Aorta (tissue), 5 donors: ENCODE measurements at places on chromosomes 1 and 21. TPM values are rescaled to one million over a fixed set of nuclear protein-coding genes. Genes with fewer than 3 reads are reported as not detected.

TRIM46 gene
- total RNA-seq: 1.6 TPM

DNA sequence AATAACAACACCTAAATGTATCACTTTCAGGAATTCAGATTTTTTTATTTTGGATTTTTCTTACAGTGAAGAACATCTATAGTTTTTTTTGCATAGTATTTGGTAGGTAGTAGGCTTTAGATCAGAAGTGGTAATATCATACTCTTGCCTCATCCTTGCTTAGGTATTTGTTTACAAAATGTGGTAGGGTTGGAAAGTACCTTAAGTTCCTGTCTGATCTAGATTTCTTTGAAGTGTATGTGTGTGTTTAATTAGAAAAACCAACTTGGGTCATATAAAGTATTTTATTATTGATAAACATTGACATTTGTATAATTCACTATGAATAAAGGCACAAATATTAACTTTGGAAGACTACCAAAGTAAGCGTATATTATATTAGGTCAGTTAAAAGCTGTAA lies 85.3 kb upstream of the GPR88 start:
- no peak for DNase-seq

DNA sequence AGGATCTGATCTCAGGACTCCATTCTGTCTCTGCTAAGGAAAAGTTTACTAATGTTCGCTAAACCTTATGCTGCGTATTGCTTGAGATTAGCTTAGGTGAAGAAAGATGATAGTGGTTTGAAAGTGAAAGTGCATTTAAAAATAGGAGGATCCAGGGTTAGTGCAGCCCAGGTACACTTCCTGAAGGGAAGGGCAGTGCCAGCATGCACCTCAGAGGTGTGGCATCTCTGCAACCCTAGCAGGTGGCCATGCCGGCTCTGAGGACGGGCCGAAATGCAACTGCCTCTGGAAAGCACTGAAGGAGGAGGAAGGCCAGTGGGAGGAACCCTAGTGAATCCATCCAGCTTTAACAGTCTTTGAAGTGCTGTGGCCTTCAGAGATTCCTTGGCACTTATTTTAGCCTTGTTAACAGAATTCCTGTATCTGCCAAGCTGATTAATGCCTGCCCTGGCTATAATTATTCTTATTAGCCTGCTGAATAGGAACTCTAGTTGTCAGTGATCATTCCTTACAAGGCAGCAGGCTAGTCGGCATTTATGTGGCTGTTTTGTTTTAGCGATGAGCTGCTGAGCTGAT lies 5.5 kb downstream of the PTGFRN start:
- no peak for DNase-seq

DBT gene
- total RNA-seq: 13.0 TPM

DNA sequence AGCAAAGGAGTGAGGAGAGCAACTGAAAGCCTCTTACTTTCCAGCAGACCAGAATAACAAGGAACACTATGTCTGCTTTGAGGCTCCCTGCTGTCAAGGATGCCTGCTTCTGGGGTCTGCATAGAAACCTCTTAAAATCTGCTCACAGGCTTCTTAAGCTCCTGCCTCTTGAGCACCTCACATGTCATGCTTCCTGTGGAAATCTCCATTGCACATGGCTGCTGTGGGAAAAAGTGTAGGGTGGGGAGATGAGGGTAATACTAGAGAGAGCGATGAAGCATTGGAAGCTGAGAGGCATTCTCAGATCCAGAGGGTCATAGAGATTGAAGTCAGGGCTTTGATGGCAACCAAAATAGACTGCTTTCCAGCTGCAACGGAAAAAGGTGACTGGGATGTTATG lies 6.2 kb upstream of the HLX start:
- no peak for DNase-seq

DNA sequence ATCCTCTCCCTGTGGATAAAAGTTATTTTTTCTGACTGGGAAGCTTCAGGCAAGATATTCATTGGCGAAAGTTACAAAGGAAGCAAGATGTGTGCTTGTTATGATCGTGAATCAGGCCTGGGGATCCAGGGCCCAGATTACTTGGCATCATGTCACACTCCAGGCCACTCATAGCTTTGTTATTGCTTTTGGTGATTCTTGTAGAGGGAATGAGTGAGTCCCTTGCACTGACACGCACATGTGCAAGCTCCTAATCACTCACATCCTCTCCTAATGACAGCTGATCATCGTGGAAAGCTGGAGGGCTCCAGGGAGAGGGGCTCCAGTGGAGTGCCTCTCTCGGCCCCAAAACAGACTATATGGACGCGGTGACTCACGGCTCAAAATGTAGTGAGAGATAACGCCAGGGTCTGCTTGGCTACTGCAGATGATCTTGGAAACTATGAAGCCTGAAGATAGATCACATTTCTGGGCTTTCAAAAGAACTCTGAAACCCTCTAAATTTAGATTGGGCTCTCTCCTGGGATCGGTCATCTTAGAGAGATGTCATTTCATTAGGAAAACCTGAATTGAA lies 481.1 kb upstream of the USP24 start:
- no peak for DNase-seq

DNA sequence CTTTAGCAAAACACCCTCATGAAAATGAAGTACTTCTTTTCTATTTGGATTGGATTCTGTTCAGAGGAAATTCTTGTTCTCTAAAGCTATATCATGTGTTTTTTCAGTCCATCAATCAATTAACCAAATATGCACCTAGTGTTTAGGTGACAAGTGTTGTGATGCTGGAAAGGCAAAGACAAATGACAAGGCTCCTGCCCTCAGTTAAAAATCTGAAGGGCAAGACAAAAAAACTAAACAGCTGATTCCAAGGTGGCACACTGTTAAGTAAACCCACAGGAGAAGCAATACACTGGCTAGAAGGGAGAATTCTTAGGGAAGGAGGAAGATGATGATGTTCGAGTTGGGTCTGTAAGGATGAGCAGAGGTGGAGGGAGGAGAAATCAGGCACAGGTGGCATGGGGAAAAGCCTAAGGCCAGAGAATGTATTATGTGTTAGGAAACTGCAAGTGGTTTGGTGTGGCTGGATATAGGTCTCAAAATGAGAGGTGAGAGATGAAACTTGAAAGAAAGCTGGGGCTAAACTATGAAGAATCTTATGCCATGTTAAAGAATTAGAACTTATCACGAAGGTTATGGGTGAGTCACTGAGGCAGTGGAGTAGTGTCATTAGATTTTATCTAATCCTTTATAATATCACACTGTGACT lies 51.8 kb upstream of the GFI1 start:
- DNase-seq: no peak

DNA sequence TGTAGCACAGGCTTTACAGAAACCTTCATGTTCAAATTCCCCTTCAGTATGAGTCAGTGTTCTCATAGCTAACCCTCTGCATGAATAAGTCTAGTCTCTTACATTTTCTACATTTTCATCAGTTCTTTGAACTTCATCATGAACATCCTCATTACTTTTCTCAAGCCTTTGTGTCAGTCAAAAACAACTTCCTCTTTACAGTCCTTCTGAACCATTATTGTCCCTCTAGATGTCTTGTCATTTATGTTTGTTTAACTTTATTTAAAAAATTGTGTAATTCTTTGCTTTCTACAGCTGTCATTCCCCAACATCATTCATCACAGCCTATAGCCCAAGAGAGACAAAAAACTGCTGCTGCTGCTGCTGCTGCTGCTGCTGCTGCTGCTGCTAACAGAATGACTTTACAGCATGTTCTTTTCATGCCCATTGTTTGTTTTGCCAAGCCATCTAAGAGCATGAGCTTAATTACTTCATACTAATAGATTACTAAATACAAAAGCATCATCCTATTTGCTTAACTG lies 133.1 kb downstream of the LRRC40 start:
- no peak for DNase-seq

- no peak for DNase-seq
These were observed 90.4 kb downstream of the INTS7 start for GRCh38 chr1:211944733-211945500.

- DNase-seq: no peak
These were observed 143.2 kb upstream of the C1orf105 start for GRCh38 chr1:172277275-172277674.

DNA sequence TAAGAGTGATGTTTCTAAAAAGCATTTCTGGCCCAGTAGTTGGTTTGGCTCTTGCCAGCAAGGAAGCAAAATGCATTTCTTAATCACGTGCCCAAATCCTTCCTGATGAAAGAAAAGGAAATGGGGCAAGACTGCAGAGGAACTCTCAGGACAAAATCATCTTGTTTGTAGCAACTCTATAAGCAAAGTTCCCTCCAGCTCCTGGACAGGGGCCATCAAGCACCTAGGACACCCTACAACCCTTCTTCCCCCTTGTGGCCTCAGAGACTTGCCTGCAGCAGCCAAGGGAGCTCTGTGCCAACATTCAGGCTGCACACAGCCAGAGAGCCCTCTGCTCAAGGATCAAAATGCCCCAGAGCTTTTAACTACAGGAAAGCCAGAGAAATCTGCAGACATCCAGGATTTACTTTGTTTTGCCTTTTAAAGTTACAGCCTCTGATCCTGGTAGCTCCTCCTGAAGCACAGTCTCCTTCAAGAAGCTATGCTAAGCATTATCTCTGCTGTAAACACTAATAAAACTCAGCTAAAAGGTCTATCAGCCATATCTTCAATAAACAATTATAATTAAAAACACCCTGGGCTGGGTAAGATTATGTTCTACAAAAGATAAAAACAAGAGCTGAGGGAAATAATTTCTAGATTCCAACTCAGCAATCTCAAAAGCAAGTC lies 105.0 kb downstream of the KIAA0319L start:
- DNase-seq: peak; percentile 68

GRCh38 chr21:31343030-31343510 lies 991 bp downstream of the TIAM1 start:
- no peak for DNase-seq

DNA sequence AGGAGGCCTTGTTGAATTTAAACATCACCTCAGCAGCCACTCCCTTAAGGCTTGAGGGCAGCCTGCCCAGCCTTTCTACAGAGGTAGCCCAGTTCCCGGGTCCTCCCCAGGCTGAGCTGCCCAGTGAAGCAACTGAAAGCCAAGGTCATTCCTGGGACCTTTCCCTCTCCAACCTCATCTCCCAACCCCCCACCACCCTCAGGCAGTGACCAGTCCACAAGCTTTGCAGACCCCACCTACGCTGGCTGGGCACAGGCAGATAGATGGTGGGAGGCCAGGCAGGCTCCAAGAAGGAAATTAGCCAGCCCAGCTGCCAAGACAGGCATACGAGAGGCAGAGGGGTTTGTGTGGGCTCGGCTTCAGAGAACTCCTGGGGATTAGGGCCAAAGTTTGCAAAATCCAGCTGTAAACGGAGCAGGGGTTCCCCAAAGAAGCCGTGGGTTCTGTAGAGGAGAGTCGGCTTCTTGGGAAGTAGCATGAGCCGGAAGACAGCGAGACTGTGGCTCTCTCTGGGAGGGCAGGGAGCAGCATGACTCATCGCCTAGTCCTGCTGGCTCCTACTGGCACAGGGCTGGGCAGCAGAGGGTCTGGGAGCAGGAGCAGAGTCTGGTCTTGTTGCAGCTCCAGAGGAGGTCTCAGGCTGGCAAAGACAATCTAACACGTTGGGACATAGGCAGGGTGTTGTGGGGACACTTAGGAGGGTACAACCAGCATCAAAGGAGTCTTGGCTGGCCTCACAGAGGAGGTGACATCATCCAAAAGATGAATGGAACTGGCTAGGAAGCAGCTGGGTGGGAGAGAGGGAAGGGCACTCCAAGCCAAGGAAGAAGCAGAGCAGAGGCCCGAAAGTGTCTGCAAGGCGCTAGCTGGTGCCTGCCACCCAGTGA lies 2.8 kb upstream of the ZC3H12A start:
- DNase-seq: peak; percentile 91

ATP5PF gene
- 80.5 TPM for total RNA-seq

SLC16A4 gene
- 23.2 TPM for total RNA-seq

GRCh38 chr1:3161176-3161840 lies 92.3 kb downstream of the PRDM16 start:
- no peak for DNase-seq

DNA sequence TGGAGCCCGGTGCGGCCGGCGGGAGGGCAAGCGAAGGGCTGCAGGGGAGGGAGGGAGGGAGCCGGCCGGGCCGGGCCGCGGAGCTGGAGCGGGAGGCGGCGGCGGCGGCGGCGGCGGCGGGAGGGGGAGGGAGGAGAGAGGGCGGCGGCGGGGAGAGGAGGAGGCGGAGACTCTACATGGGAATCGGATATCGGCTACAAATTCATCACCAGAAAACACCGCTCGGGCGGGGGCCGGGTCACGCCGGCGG lies at the start of gene AKT3:
Gene AKT3, minus strand, starts transcription at position 42 of the 250 bp plus-strand sequence. CDS start 7,073 bp downstream, outside the sequence.
- peak; percentile 93 for DNase-seq

DNA sequence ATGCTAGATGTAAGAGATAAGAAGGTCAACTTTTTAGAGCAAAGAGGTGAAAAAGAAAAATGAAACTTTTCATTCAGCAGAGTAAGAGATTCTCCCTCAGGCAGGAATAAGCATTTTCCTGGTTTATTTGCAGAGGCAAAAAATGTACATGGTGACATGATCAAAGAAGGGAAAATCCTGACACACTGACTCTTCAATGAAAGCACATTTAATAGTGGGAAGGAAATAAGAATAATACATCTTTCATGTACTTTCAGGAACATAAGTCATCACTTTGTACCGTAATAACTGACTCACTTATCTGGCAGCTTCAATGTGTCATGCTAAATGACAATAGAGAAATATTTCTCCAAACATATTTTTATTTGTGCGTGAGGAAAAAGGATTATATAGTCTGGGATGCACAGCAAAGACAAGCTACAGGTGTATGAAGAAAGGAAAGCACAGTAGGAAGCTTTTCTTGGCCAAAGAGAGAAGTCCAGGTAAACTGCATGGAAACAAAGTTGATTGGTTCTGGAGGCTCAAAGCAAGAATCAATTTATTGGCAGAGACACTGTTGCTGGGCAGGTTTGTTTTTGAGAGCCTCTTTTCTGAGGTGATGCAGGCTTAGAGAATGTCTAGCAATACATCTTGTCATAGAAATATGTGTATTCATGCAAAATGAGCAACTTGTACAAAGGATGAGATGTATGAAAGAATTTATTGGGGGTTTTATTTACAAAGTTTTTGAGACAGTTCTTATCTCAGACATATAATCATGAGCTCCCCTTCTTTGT lies 1409.0 kb downstream of the PLA2G4A start:
- no peak for DNase-seq

LIN28A gene
- not detected for total RNA-seq

TARBP1 gene
- 12.4 TPM for total RNA-seq

DNA sequence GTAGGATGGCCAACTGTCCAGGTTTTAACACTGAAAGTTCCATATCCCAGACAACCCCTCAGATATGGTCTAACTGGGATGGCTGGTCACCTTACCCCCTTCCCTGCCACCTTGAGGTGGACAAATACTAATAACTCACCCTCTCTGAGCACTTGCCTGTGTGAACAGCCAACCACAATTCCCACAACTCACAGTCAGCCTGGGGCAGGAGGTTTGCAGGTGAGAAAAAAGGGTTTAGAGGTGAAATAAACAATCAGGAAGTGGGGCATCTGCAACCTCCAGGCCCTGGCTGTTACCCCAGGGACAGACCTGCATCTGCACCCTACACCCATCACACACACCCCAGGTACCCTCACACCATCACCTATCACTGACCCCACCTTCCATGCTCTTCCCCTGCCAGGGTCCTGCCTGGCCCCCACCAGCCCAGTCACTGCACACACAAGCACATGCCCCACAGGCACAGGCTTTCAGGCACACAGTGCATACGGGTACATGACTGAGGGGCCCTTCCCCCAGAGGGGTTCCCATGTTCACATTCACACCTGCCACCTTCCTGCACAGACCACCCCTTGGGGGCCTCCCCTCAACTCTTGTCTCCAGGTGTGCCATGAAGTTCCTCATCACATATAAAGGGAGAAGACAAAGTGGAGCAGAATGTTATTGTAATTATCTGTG lies 679.5 kb downstream of the MATN1 start:
- no peak for DNase-seq

GRCh38 chr1:67634396-67634935 lies 50.5 kb upstream of the GADD45A start:
- no peak for DNase-seq
